ENCODE measurements at places on chromosomes 6 and 20.

GRCh38 chr6:47630587-47630986, 67.8 kb upstream of the ADGRF4 start:
- no peak for DNase-seq

GRCh38 chr20:48681873-48682426, 145.8 kb downstream of the PREX1 start:
- DNase-seq = no peak

DNA sequence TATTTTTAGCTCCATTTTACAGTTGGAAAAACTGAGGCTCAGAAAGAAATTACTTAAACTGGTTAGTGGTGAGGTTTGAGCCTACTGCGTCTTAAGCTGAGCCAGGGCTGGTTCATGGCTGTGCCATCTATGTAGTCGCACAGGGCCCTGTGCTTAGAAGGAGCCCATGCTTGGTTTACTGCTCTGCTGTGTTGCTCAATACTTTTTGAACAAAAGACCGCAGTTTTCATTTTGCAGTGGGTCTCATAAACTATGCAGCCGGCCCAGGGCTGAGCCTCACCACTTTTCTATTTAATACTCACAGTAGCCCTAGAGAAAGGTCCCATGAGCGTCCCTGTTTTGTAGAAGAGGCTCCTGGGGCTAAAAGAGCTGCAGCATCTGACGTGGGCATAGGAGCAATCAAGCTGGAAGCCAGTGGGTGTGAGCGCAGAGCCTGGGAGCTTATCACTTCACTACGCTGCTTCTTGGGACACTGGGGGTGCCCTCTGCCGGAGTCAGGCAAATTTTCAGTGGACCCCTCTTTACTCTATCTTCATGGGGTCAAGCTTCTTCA, 501 bp downstream of the SIRPB2 start:
- DNase-seq = no peak

DNA sequence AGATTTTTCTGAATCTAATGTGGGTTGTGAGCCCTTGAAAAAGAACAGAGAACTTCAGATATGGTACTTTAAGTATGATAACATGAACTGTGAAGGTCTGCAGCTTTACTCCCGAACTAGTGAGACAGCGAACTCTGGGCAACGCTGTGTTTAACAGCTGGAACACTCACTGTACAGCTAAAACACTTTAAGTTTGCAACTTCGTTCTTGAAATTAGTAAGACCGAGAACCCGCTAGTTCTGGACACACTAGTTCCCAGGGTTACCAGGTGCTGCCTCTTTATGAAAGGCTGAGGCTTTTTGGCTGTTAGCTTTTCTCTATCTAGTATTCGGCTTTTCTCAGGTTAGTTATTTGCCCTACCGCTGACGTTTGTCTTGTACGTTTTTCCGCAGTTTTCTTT, 52.9 kb downstream of the RIOK1 start:
- no peak for DNase-seq

DNA sequence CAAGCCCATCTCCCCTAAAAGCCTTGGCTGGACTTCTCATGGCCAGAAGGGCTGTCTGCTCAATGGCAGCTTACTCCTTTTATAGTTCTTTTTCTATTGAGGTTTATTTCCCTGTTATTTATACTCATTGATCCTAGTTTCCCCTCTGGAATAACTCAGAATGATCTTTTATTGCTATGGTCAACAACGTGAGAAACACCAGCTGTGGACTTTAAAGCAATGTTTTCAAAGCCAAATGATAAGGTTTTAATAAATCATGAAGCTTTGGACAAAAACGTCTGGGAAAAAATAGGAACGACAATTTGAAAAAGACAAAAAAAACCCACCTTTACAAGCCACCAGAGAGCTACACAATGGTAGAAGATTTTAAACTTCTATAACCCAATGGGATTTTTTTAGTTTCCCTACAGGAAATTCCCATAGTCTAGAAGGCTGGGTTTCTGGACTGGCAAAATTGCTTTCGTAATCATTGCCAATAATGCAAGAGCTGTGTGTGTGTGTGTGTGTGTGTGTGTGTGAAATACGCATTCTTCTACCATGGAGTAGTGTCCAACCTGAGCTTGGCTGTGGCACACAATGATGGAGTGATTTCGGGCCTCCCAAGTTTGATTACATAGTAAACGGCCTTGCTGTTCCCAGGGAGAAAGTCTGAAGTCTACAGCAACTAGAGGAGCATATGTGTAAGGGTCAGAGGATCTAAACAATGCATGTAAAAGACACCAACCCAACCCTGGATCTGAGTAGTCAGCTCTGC, 396.0 kb downstream of the SYNE1 start:
- no peak for DNase-seq

- no peak for DNase-seq
These were observed 46.2 kb upstream of the SDHAF4 start for GRCh38 chr6:70520575-70520974.
